ENCODE measurements at places on chromosomes 7 and 10.

- H3K36me3 ChIP-seq, result peaks cover 77% of the 10 kb centered on the region
- H3K4me3 ChIP-seq, result no peak overlapping the region
- DNase-seq, result no peak
- no peaks in the 10 kb centered on the region for H3K27me3 ChIP-seq
These were observed 17.9 kb downstream of the JCAD start for GRCh38 chr10:30041196-30042105.

GRCh38 chr10:112434988-112435619, 11.6 kb downstream of the ZDHHC6 start:
- H3K36me3 ChIP-seq, result peaks cover 20% of the 10 kb centered on the region
- no peak overlapping the region for H3K27ac ChIP-seq
- DNase-seq, result peak; percentile 60
- H3K4me1 ChIP-seq, result no peaks in the 10 kb centered on the region
- no peaks in the 10 kb centered on the region for H3K27me3 ChIP-seq

- DNase-seq, result no peak
- no peak overlapping the region for H3K27ac ChIP-seq
- no peaks in the 10 kb centered on the region for H3K36me3 ChIP-seq
- H3K27me3 ChIP-seq, result peaks cover 12% of the 10 kb centered on the region
- no peak overlapping the region for H3K4me3 ChIP-seq
These were observed 512.3 kb upstream of the GALNT17 start for GRCh38 chr7:70619659-70620058.

GRCh38 chr10:122974023-122974422, 6.2 kb upstream of the PSTK start:
- H3K27me3 ChIP-seq, result no peaks in the 10 kb centered on the region
- no peak overlapping the region for H3K27ac ChIP-seq
- H3K36me3 ChIP-seq, result no peaks in the 10 kb centered on the region
- no peak overlapping the region for H3K4me3 ChIP-seq
- peak; percentile 7 for DNase-seq
- no peaks in the 10 kb centered on the region for H3K4me1 ChIP-seq

DNA sequence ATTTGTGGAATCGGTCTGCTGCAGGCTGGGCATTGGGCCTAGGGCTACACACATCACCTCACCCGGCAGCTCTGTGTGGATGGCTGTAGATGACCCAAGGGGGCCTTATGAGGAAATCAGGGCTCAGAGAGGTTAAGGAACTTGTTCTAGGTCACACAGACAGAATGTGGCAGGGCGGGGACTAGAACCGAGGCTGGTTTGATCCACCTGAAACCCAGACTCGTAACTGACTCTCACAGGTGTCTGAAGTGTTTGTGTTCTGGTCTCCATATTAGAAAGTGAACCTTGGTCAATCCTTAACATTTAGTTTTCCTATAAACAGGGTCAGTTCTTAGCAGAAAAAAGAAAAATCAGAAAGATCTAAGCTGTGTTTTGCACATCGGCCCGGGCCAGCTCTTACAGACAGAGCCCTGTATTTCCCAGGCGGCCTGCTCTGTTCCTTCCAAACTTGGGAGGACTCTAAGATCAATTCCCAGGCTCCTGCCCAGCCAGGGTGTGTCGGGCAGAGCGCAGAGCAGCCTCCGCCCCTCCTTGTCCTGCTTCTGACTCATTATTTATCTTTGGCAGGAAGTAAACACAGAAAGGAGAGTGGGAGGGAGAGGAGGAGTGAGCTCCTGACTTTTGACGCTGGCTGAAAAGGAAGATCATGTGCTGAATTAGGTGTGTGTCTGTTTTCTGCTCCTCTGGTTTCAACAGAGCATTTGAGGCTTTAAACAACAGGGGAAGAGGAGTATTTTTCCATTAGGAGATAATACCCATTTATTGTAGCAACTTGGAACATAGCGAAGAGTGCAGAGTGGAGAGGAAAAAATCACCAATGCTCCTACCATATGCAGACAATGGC, 74.1 kb downstream of the TACC2 start:
- no peak overlapping the region for H3K4me3 ChIP-seq
- H3K4me1 ChIP-seq, result peaks cover 8% of the 10 kb centered on the region
- H3K36me3 ChIP-seq, result no peaks in the 10 kb centered on the region
- H3K27me3 ChIP-seq, result no peaks in the 10 kb centered on the region
- H3K27ac ChIP-seq, result no peak overlapping the region
- DNase-seq, result peak; percentile 83

GRCh38 chr7:113083816-113084495, 2.7 kb downstream of the GPR85 start:
- no peaks in the 10 kb centered on the region for H3K36me3 ChIP-seq
- no peak for DNase-seq
- no peaks in the 10 kb centered on the region for H3K27me3 ChIP-seq
- H3K4me1 ChIP-seq, result 0 out of 2 replicates have a peak, but pooled peaks cover 3% of the 10 kb centered on the region
- no peak overlapping the region for H3K4me3 ChIP-seq

DNA sequence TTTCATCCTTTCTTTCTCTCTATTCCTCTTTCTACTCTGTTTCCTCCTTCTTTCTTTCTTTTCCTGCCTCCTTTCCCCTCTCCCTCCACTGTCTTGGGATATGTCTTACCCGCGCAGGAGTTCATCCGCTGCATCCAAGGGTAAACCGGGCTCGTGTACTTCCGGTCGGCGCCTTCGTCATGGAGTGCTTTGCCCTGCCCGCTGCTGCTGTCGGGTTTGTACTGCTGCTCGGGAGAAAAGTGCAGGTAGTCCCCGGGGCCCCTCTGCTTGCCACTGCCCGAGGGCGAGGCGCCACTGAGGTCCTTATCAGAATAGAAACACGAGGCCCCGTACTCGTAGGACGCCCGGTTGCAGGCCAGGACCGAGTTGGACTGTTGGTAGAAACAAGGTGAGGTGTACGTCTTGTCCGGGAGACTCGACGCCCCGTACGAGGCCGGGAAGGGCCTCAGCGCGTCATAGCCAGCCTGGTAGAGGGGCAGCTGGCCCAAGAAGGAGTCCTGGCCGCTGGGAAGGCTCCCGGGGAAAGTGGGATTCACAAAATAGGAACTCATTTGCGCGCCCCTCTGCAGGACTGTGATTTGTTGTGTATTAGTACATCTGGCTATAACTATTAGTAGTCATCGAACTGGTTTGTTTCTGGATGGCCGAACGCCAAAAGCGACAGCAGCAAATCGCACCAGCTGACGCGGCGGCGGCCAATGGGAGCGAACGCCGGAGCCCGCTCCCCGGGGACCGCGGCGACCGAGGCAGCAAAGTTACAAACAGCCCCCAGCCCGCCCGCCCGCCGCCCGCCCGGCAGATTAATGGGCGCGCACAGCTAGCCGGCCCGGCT, at the start of gene HOXA6:
HOXA6 (minus strand) TSS at position 576 of the 832 bp plus-strand sequence; CDS start at position 551, 25 bp downstream.
- peak within 1 kb of the TSS; percentile 96 for H3K27ac ChIP-seq
- peaks cover 13% of the 10 kb centered on the region for H3K4me1 ChIP-seq
- peak; percentile 67 for DNase-seq

- DNase-seq, result no peak
- H3K36me3 ChIP-seq, result no peaks in the 10 kb centered on the region
- H3K27me3 ChIP-seq, result no peaks in the 10 kb centered on the region
These were observed 441.4 kb downstream of the CNTNAP2 start for GRCh38 chr7:146557971-146558469.

- H3K27me3 ChIP-seq, result no peaks in the 10 kb centered on the region
- DNase-seq, result peak; percentile 99
- H3K4me1 ChIP-seq, result peaks cover 15% of the 10 kb centered on the region
- peak overlapping the region; percentile 47 for H3K27ac ChIP-seq
- no peaks in the 10 kb centered on the region for H3K36me3 ChIP-seq
These were observed 253.2 kb upstream of the INHBA start for GRCh38 chr7:41955893-41956675.

DNA sequence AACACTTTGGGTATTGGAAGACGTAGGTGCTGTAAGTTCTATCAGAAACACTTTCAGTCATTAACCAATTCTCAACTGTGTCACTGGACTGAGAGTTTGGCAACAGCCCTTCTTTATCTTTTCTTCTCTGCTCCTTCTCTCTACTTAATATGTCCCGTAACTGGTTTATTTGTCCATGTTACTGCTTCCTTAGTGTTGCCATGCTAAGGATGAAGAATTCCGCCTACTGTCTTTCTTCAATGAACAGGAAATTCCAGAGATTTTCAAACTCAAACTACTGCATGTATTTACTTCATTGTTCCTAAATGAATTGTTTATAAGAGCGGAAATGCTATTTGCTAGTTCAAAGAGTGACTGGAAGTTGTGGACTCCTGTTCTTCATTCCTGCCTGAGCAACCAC, 143.7 kb downstream of the TAX1BP1 start:
- H3K36me3 ChIP-seq, result no peaks in the 10 kb centered on the region
- H3K4me1 ChIP-seq, result peaks cover 7% of the 10 kb centered on the region
- DNase-seq, result peak; percentile 33
- H3K27ac ChIP-seq, result no peak overlapping the region
- H3K27me3 ChIP-seq, result no peaks in the 10 kb centered on the region
- H3K4me3 ChIP-seq, result no peak overlapping the region

- H3K27ac ChIP-seq, result no peak overlapping the region
- no peak overlapping the region for H3K4me3 ChIP-seq
- no peaks in the 10 kb centered on the region for H3K4me1 ChIP-seq
- H3K36me3 ChIP-seq, result no peaks in the 10 kb centered on the region
- DNase-seq, result no peak
These were observed 105.9 kb upstream of the ZNF716 start for GRCh38 chr7:57343901-57344622.

- H3K27me3 ChIP-seq, result no peaks in the 10 kb centered on the region
- DNase-seq, result peak; percentile 60
- H3K27ac ChIP-seq, result no peak overlapping the region
- H3K36me3 ChIP-seq, result 0 out of 2 replicates have a peak, but pooled peaks cover 1% of the 10 kb centered on the region
These were observed 89.0 kb downstream of the JMJD1C start for GRCh38 chr10:63376560-63377304.

DNA sequence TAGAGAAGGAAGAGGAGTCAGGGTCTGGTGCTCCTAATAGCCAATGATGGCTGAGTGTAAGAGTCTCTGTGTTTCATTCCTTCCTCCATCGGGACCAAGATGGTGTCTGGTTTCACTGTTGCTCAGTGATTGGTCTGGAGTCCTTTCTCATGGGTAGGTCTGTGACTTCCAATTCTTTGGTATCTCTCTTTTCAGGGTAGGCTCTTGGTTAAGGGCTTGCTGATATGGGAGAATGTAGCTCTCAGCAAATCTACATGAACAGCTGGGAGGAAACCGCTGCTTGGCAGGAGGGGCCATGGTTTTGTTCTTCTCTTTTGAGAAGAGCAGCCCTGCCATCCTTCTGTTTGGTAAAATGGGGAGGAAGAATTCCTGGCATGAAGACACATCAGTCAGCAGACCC, 209.1 kb upstream of the PODXL start:
- DNase-seq, result no peak
- no peak overlapping the region for H3K27ac ChIP-seq
- no peak overlapping the region for H3K4me3 ChIP-seq
- peaks cover 1% of the 10 kb centered on the region for H3K27me3 ChIP-seq
- H3K4me1 ChIP-seq, result no peaks in the 10 kb centered on the region

GRCh38 chr10:69047111-69047832, 40.6 kb upstream of the SRGN start:
- H3K27ac ChIP-seq, result no peak overlapping the region
- no peaks in the 10 kb centered on the region for H3K36me3 ChIP-seq

GRCh38 chr10:33506838-33507661, 172.6 kb upstream of the NRP1 start:
- H3K4me1 ChIP-seq, result peaks cover 2% of the 10 kb centered on the region
- DNase-seq, result peak; percentile 13
- H3K4me3 ChIP-seq, result no peak overlapping the region
- peaks cover 2% of the 10 kb centered on the region for H3K27me3 ChIP-seq
- H3K36me3 ChIP-seq, result no peaks in the 10 kb centered on the region
- no peak overlapping the region for H3K27ac ChIP-seq

- H3K27ac ChIP-seq, result no peak overlapping the region
- no peaks in the 10 kb centered on the region for H3K27me3 ChIP-seq
- no peaks in the 10 kb centered on the region for H3K4me1 ChIP-seq
- H3K4me3 ChIP-seq, result no peak overlapping the region
- DNase-seq, result peak; percentile 3
These were observed 103.1 kb downstream of the SLC16A9 start for GRCh38 chr10:59606551-59606961.

GRCh38 chr7:56538541-56539429, 422.6 kb upstream of the NUPR2 start:
- H3K4me3 ChIP-seq, result no peak overlapping the region
- H3K27ac ChIP-seq, result no peak overlapping the region
- no peaks in the 10 kb centered on the region for H3K4me1 ChIP-seq
- no peaks in the 10 kb centered on the region for H3K36me3 ChIP-seq
- no peak for DNase-seq
- H3K27me3 ChIP-seq, result no peaks in the 10 kb centered on the region

DNA sequence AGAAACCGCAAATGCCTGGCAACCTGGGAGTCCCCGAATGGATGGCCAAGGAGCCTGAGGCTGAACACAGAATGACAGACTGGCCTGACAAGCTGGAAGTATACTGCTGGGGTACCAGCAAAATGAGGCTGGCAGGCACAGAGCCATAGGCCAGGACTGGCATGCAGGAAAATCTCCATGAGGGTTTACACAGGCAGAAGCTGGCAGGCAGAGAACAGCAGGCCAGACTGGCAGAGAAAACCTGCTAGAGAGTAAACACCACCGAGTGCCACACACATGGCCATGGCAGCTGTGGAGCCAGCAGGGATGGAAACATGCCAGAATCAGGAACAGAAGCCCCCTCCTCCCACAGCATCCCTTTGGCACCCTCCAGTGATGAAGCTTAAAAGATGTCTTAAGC, 63.4 kb downstream of the CRPPA start:
- no peak for DNase-seq
- H3K27ac ChIP-seq, result no peak overlapping the region
- H3K4me1 ChIP-seq, result no peaks in the 10 kb centered on the region
- no peaks in the 10 kb centered on the region for H3K36me3 ChIP-seq

- DNase-seq, result no peak
- H3K27ac ChIP-seq, result no peak overlapping the region
- no peak overlapping the region for H3K4me3 ChIP-seq
- no peaks in the 10 kb centered on the region for H3K4me1 ChIP-seq
- no peaks in the 10 kb centered on the region for H3K36me3 ChIP-seq
These were observed 79.5 kb downstream of the SGMS1 start for GRCh38 chr10:50544095-50544856.

DNA sequence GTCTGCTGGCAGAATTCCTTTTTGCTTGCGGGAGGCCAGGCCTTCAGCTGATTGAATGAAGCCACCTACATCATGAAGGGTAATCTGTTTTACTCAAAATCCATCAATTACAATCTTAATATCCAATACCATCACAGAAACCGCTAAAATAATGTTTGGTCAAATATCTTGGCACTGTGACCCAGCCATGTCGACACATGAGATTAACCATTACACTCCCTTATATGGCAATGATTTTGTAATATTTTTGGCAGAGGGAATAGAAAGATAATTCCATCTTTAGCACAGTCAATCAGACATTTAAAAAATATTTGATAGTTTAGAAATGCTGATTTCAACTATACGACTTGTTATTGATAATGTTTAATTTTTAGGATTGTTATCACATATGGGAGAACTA, 36.5 kb upstream of the SLC39A12 start:
- no peaks in the 10 kb centered on the region for H3K4me1 ChIP-seq
- DNase-seq, result no peak
- H3K4me3 ChIP-seq, result no peak overlapping the region
- H3K27ac ChIP-seq, result no peak overlapping the region
- H3K27me3 ChIP-seq, result no peaks in the 10 kb centered on the region

GRCh38 chr7:117285826-117286225, 37.0 kb downstream of the WNT2 start:
- no peaks in the 10 kb centered on the region for H3K36me3 ChIP-seq
- no peak overlapping the region for H3K4me3 ChIP-seq
- H3K27ac ChIP-seq, result no peak overlapping the region

All from IMR-90 (cell line).